ENCODE measurements at places on chromosomes 5 and 9.

GRCh38 chr5:29822521-29822920, 1371.0 kb upstream of the CDH6 start:
- no peak for DNase-seq

DNA sequence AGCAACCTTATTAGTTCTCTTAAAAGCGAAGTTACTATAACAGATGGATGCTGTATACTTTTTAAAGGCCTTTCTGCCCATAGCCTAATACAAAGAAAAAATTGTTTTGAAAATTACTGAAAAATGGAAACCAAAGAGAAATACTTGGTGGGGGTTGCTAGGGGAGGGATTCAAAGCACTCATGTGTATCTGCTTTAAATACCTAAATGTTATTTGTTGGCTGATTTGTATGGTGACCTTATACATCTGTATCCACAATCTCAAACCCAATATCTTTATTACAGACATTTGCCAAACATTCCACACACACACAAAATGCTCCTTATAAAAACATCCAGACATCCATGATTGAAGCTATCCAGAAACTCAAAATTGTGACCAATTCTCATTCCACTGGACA, 172.0 kb downstream of the ADAMTS12 start:
- DNase-seq = no peak

- DNase-seq = no peak
These were observed 70.0 kb downstream of the SECISBP2 start for GRCh38 chr9:89388084-89388867.

DNA sequence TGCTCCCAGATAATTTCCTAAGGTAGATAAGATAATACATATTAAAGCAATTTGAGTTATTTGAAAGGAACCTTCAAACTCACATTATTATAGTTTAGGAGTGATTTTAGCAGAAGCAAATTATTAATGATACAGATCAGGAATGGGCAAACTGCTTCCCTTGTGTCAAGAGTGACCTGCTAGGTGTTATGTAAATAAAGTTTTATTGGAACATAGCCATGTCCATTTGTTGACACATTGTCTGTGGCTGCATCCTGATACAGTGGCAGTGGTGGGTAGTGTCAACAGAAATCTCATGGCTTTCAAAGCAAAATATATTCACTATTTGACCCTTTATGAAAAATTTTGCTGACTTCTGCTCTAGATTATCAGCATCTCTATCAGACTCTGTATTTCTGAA, 11.4 kb upstream of the BASP1 start:
- DNase-seq = no peak

- DNase-seq = no peak
These were observed 5.9 kb downstream of the DNM1 start for GRCh38 chr9:128208946-128209669.

GRCh38 chr9:133844881-133845410, 106.8 kb upstream of the SARDH start:
- no peak for DNase-seq

DNA sequence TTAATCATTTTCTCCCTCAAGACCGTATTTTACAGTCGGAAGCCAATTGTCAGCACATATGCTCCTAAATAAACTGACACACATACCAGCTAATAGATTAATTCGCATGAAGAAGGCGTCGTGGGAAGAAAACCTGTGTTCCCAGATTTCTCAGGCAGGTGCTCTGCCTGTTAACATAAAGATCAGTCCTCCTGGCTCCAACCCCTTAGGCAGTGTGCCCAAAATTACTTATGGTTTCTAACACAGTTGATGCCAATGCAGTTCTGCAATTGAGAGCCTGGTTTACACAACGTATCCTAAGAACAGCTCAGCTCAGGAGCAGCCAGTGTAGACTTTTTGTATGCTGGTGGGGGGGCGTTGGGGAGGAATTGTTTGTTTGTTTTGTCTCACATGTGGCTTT, 208.3 kb downstream of the ENC1 start:
- no peak for DNase-seq

- DNase-seq = no peak
These were observed at the start of gene HMMR for GRCh38 chr5:163460562-163461171. HMMR (plus strand) TSS chr5:163460632; CDS start chr5:163460693, 61 bp downstream.

GRCh38 chr9:35257986-35258659, 96.3 kb downstream of the UNC13B start:
- DNase-seq = no peak

DNA sequence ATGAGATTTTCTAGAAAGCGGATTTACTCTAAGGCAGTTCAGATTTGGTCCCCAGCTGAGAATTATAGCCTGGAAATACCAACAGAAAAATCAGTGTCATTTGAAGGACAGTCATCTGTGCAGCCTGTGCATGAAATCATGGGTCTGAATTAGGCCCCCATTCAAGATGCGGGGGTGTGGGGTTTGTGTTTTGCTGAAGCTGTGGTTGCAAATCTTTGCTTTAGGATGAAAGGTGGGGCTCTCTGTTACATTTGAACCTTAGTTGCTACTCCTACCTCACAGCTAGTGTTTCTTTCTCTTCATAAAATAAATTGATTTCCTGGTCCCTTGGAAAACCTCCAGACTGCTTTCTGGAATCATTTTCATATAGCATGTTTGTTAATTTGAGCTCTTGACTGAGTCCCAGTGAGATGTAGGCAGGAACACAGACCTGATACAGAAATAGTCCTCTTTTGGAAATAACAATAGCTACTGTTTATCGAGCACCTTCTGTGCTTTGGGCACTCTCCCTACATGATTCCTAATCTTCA, 4.8 kb upstream of the ABL1 start:
- DNase-seq = no peak

- no peak for DNase-seq
These were observed 466.4 kb downstream of the DMRTA1 start for GRCh38 chr9:22913026-22913425.

DNA sequence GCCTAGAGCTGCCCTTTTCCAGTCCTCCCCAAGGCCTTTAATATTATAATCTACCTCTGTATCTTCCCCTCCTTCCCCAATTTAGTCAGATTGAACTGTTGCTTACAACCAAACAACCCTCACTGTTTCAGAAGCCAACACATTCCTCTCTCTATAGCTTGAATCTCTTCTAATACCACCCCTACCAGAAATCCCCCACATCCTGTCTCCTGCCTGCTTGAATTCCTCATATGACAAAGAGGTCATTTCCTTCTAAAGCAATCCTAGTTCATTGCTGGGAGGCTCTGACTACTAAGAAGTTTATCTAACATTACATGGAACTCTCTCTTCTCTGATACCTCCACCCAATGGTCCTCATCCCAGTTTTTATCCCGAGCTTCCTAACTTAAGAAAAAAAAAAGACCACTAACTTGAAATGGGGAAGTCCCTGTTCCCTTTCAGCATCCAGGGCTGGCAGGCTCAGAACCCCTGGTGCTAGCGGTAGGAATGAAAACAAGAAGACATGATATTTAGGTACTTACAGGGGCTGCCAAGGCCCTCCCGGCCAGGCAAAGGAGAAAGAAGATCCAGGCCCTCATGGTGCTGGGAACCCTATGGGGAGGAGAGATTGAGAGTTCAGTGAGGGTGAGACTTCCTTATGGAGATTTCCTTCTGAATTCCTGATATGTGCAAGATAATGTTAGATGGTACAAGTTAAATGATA, 11.0 kb downstream of the SPARC start:
- DNase-seq = no peak
